Stimulated activated CD4-positive, alpha-beta T cell treated with anti-CD3 and anti-CD28 coated beads, Interleukin-1b, Interleukin-23, amount 100 ng/mL, for 1 hour (primary cell): ENCODE measurements at places on chromosomes 2 and 18.

DNA sequence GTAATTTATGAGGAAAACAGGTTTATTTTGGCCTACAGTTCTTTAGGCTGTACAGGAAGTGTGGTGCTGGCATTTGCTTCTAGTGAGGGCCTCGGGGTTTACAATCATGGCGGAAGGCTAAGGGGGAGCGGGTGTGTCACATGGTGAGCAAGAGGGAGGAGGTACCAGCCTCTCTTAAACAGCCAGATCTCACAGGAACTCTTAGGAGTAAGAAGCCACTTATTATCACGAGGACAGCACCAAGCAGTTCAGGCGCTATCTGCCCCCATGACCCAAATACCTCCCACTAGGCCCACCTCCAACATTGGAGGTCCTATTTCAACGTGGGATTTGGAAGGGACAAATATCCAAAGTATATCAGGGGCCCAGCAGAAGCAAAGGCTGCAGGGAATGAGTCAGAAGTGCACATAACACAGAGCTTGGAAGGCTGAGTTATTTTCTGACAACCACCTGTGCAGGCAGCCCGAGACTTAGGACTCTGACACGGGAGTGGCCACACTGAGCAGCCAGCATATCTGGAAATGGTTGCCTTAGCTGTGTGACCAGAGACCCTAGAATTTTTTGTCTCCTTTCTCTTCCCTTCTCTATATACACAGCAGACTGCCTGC is 170.9 kb downstream of the PRPF40A start:
- no peak for DNase-seq

- DNase-seq: no peak
These were observed 77.6 kb upstream of the ODC1 start for GRCh38 chr2:10525573-10526265.

GRCh38 chr18:56382541-56382940 is 255.9 kb downstream of the TXNL1 start:
- DNase-seq: no peak

GRCh38 chr2:28399956-28400355 is 7.3 kb downstream of the FOSL2 start:
- no peak for DNase-seq

GRCh38 chr2:1739961-1740715 is 4.2 kb downstream of the PXDN start:
- DNase-seq: no peak

DNA sequence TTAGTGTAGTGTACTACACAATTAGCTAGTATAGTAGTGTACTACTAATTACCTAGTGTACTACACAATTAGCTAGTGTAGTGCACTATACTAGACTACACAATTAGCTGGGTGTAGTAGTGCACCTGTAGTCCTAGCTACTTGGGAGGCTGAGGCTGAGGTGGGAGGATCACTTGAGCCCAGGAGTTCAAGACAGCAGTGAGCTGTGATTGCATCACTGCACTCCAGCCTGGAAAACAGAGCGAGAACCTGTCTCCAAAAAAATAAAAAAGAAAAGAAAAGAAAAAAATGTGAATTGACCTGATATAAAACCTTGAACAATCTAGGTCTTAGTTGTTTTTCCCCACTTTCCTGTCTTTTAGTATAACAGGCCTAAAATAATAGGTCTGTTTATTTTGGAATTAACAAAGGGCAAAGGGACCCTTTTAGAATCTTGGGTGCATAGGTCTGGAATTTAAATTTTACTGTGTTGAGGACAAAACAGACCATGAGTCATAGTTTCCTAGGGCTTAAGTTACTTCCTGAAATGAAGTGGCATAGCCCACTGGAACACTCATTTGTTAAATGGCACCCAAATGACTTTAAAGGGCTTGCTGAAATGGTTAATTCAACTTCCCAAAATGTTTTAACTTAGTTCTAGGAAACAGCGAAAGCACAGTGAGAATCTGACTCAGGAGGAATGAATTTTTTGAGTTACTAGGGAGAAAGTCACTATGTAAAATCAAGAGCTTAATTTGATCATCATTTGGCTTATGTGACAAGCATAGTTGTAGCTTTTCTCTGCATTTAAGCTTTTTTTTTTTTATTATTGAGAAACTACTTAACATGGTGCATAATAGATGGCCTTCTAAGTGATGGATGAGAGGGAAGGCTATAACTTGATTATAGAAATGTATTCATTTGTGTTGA is 50.7 kb upstream of the ARL5A start:
- no peak for DNase-seq

DNA sequence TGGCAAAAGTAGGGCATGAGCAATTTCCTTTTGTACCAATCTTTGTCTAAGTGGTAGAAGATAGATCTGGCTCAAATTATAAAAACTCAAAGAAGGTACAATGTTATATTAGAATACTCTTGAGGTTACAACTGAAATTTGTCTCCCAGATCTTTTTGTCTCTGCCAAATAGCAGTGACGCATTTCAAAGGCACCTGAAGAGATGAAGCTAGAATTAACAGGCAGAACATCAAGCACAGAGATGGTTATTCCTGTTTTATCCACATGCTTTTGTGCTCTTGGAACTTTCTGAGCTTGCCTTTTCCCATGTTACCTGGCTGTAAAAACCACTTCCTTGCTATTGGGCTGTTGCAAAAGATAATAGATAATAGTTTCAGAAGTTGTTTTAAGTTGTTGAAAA is 74.3 kb downstream of the GREB1L start:
- no peak for DNase-seq

GRCh38 chr2:15777795-15778371 is 162.5 kb upstream of the MYCN start:
- DNase-seq: no peak
